ENCODE measurements at places on chromosomes 1 and 21. TPM values are rescaled to one million over a fixed set of nuclear protein-coding genes. Genes with fewer than 3 reads are reported as not detected.
A peak's percentile ranks its signal among the peaks of the same experiment; 100 is the strongest.

GRCh38 chr21:33937931-33938339 is 22.3 kb upstream of the ATP5PO start:
- DNase-seq, result no peak

- DNase-seq, result no peak
Measured at GRCh38 chr1:167090314-167090942, at the start of gene GPA33. Gene GPA33, minus strand, starts transcription at chr1:167090377. Its CDS starts 90 bp downstream, at chr1:167090287.

DNA sequence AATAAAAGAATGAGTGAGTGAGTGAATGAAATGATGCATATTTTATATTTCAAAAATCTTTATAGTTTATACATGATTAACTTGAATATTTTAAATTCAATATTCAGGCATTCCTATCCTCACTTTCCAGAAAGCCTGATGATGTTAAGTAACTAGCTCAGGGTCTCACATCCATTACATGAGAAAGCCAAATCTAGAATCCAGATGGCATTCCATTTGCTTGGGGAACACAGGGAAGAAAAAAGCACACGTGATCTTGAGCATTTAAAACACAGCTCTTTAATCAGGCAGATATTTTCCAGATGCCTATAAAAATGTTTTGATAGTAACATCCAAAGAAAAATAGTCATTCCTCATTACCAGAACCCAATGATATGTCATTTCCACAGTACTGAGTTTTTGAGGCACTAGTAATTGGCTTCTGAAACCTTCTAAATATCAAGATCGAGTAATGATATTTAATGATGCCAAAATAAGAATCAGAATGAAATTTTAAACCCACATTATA is 291.9 kb downstream of the DSCAM start:
- no peak for DNase-seq

DNA sequence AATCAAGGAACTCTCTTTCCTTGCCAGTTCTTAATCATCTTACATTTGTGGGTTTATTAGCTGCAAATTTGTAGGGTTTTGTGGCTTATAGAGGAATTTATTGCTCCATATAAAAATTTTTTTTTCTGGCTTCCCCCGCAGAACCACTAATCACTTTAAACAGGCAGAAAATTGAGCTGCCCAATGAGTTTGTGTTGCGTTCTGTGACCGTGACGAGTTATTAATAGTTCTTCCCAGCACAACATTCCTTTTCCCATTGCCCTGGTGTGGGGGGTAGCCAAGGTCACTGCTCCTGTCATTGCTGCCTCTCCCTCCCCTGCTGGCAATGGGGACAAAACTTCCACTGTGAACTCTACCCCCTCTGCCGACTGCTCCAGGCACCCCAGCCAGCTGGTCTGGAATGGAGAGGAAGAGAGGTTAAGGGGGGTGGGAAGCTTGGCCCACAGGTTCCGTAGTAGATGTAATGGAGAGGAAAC is 55.1 kb downstream of the UBE2T start:
- no peak for DNase-seq

GRCh38 chr1:233490488-233490887 is 123.4 kb upstream of the KCNK1 start:
- no peak for DNase-seq

- DNase-seq, result no peak
Measured at GRCh38 chr1:217268058-217268457, 362.8 kb downstream of the GPATCH2 start.

GRCh38 chr1:75548721-75549480 is 62.0 kb downstream of the SLC44A5 start:
- DNase-seq, result no peak

GRCh38 chr1:108897865-108898720 is 21.3 kb downstream of the GPSM2 start:
- DNase-seq, result peak; percentile 52

DNA sequence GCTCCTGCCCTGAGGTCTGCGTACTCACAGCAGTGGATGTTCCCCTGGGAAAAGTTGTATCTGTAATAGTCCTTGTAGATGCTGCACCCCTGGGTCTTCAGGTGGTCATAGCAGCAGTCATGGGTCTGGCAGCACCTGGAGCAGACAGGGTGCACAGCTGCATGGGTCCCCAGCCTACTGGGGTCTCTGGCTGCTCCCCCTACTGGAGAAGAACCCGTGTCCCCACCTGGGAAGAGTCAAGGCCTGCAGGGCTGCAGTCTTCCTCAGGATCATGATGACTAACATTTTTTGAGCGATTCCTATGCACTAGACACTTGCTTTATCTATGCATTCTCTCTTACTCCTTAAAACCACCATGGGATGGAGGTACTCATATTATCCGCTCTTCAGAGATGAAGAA is 3.9 kb downstream of the PLA2G2D start:
- no peak for DNase-seq

DNA sequence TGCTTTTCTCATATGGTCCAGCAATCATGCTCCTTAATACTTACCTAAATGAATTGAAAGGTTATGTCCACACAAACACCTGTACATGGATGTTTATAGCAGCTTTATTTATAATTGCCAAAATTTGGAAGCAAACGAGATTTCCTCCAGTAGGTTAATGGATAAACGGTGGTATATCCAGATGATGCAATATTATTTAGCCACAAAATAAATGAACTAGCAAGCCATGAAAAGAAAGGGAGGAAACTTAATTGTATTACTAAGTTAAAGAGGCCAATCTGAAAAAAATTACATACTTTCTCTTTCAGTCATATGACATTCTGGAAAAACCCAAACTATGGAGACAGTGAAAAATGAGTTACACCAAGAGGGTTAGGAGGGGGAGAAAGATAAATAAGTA is 76.3 kb upstream of the LRRC7 start:
- no peak for DNase-seq

- no peak for DNase-seq
Measured at GRCh38 chr1:245829826-245830225, 675.0 kb downstream of the KIF26B start.

DNA sequence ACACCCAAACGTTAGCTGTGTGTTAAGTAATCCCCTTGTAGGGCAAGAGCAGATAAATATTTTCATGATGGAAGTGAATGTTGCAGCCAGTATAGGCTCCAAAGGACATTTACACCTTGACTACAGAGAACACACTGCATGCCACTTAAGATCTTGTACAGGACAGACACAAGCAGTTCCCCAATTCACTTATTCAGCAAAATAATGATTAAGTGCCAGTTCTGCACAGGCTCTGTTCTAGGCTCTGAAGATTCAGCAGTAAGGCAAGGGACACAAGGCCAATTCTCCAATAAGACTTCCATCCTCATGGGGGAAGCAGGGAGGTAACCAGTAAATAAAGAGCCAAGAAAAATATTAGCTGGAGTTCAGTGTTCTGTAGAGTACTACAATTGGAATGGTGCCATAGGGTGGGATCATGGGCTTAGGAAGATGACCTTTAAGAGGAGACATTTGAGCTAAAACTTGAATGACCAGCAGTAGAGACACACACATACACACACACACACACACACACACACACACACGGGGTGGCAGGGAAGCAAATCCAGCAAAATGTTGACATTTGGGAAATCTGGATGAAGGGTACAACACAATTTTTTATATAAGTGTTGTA is 199.9 kb upstream of the JUN start:
- no peak for DNase-seq

GRCh38 chr21:17191346-17191993 is 321.4 kb upstream of the CXADR start:
- DNase-seq, result no peak

GRCh38 chr1:36506276-36506920 is 23.7 kb upstream of the CSF3R start:
- no peak for DNase-seq

- no peak for DNase-seq
Measured at GRCh38 chr1:44348061-44348485, 7.0 kb downstream of the ERI3 start.

GRCh38 chr1:1550087-1550486 is 9.7 kb upstream of the TMEM240 start:
- DNase-seq, result no peak

Gene BGLAP
- 2.3 TPM for total RNA-seq

Gene TMCC2
- total RNA-seq, result 8.1 TPM

Gene BRDT
- not detected for total RNA-seq

Gene DOCK7
- total RNA-seq, result 41.2 TPM

Gene SLC35F3
- total RNA-seq, result not detected

Gene OR10K1
- not detected for total RNA-seq

Gene XKR8
- total RNA-seq, result 0.96 TPM

Gene DNASE2B
- not detected for total RNA-seq

Gene TLCD4
- total RNA-seq, result 14.4 TPM

Gene THEM5
- not detected for total RNA-seq

Measured in A172 (cell line).